NCI-H345 (cell line): ENCODE measurements at places on chromosomes 6 and 20.

DNA sequence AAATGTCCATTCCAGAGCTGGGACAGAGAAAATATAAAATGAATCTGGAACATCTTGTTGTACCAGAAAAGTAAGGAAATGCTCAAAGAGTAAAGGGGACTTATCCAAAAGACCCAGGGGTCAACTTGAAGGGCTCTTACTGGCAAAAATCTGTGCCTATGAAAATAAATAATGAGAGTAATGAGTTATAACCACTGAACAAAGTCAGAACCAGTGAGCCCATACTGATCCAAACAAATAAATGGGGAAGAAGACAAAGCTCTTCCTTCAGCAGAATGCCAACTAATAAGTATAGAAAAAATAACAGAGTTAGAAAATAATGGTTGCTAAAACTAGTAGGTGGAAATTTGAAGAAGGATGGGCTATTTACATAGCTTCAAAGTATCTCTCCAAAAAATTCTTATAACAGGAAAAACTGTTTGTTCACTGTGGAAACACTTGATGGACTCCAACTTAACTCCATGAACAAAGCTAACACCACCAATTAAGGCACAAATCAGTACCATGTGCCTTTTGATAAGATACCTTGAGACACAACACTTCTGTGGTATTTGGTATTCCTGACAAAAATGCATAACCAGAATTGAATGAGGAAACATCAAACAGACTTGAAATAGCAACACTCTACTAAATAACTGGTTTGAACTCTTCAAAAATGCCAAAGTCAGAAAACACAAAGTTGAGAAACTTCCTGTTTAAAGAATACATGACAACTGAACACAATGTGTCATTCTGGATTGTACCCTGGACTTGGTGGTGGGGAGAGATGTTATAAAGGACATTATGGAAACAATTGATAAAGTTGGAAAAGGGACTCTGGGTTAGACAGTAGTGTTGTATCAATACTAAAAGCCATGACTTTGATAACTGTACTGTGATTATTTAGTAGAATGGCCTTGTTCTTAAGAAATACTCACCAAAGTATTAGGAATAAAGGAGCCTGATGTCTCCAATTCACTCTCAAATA is 197.5 kb downstream of the ISM1 start:
- DNase-seq = no peak

DNA sequence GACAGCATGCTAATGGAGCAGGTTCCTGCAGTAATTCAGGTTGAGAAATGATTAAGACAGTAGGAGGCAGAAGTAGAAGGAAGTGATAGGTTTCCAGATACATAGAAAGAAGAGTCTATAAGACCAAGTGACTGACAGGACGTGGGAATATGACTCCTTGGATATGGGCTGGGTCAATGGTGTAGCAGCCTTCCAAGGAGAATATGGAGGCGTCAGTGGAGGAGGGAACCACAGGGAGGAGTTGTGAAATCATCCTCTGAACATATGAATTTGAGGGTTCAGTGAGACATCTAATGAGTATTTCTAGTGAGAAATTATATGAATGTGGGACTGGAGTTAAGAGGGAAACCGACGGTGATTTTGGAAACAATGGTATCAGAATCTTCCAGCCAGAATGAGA is 43.3 kb downstream of the NUDT3 start:
- DNase-seq = no peak

DNA sequence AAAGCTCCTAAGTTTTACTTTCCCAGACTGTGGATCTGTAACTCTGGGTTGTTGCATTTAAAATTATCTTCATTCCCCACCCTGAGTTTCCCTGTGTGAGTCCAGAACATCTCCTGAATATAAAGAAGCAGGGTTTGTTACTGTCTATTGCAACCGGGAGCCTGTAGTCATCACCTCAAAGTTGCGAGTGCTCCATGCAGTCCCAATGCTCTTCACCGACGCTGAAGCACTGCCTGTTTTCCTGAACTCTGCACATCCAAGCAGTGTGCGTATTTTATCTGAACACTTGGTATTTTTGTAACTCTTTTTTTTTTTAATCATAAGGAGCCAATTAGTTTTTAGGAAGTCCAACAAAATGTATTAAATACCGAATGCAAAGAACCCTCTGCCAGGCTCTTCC is 907 bp upstream of the HLA-B start:
- DNase-seq = no peak

DNA sequence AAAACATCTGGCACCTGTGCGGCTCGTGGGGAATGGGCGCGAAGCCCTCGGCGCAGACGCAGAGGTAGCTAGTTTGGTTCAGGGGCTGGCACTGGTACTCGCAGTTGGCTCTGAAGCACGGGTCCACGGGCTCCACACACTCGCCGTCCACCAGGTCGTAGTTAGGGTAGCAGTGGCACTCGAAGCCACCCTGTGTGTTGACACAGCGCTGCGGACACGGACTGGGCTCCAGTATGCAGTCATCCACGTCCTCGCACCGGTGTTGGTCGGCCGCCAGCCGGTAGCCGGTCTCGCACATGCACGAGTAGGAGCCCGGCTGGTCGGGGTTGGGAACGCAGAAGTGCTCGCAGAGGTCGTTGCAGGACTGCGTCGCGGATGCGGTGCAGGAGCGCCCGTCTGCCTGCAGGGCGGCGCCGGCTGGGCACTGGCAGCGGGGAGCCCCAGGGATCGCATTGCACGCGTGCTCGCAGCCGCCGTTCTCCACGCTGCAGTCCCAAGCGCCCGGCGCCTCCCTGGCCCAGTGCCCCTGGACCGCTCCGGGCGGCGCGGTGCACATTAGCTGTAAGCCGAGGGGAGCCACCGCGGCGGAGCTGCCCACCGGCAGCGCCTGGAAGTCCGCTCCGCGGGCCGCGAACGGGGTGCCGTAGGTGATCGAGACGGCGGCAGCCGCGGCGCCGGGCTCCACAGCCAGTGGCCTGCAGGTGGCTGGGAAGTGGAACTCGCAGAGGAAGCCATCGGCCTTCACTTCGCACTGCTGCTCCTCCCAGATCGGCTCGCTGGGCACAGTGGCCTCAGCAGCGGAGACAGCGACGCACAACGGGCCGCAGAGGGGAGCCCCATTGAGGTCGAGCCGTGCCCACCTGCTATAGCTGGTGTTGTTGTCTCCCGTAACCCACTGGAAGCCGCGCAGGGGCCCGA is 930 bp downstream of the THBD start:
- peak; percentile 68 for DNase-seq

- peak; percentile 59 for DNase-seq
These were observed 650 bp downstream of the DCBLD1 start for GRCh38 chr6:117483004-117483644.

DNA sequence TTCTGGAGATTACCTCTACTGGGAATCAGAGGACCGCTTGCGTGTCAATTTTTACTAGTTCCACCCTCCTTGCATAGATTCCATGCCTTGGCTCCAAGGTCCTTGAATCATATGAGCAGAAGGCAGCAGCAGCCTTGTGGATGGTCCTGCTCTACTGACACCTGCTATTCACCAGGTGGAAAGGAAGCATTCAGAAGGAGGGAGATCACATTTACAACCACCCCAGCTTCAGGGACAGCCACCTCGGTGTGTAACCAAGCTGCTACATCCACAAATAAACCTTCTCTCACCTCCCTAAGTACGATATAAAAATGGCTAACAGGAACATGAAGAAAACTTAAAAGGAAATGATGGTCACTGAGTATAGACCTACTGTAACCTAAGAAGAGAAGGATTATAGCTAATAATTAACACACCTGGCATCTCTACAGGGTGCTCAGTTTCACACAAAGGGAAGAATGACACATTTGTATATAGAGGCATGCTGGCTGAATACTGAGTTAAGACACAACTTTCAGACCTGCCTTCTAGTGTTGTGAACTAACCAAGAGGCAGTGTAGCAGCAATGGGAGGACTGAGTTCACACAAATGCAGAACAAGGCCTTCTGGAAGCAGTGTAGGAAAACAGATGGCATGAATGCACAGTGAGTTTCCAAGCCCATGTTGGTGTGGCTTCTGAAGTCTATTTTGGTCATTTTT is 46.3 kb upstream of the SRPK1 start:
- DNase-seq = peak; percentile 14

- DNase-seq = peak; percentile 55
These were observed 26.1 kb downstream of the BFSP1 start for GRCh38 chr20:17504898-17505635.

DNA sequence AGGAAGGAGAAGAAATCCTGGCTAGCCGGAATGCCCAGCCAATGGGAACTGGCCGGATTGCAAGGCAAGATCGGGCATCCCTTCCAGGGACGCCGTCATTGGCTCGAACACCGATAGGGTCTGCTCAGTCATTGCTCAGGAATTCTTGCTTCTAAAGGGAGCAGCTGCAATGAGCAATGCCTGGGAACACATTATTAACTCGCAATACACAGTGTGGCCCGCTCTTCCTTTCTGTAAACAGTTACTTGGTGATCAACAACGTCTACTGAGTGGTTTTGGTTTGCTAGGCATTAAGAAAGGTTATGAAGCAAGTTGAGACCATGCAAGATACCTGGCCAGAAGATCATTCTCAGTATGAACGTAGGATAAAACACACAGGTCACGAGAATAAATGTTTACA is 165.4 kb upstream of the CITED2 start:
- DNase-seq = no peak

DNA sequence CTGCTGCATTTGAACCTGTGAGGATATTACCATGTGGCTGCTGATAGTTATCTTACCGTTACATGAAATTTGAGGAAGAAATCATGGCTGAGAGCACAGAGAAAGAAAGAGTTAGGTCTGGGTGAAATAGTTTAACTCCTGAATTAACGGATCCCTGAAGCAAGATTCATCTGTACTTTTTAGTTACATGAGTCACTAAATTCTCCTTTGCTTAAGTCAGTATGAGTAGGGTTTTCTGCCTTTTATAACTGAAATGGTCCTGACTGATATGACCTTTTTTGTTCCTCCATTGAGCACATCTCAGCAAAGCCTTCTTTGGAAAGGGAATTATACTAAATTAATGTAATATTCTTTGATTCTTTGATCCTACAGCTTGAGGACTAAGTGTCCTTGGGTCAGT is 333.3 kb upstream of the ZFP64 start:
- DNase-seq = no peak

GRCh38 chr20:33438481-33438880 is 5.1 kb downstream of the SNTA1 start:
- no peak for DNase-seq

GRCh38 chr6:36135053-36135731 is 4.9 kb downstream of the MAPK13 start:
- DNase-seq = no peak

- DNase-seq = no peak
These were observed 8.5 kb downstream of the TNFAIP3 start for GRCh38 chr6:137875606-137876005.

- no peak for DNase-seq
These were observed 11.5 kb upstream of the ZBTB22 start for GRCh38 chr6:33329058-33329457.

GRCh38 chr6:53029257-53029656 is 34.2 kb upstream of the GSTA4 start:
- DNase-seq = no peak

GRCh38 chr6:113068570-113068969 is 721.4 kb downstream of the RFPL4B start:
- no peak for DNase-seq

DNA sequence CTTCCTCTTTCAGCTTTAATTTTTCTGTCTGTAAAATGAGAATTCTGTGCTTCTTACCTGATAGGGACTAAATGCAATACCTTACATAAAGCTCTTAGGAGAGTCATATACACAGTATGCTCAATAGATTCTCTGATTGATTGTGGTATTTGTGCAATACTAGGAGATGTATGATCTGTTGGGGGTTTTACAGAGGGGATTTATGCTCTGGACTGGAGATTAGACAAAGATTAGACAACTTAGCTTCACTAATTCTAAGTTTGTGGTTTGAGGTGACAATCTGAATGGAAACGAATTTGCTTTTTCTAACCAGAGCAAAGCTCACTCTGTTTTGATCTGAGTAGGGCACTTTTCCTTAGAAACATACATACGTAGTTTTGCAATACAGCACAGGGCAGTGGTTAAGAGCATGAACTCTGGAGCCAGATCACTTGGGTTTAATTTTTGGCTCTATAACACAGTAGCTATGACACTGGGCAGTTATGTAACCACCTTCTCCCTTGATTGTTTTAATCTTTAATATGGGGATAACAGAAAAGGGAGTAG is 126.2 kb downstream of the RNF144B start:
- DNase-seq = no peak

DNA sequence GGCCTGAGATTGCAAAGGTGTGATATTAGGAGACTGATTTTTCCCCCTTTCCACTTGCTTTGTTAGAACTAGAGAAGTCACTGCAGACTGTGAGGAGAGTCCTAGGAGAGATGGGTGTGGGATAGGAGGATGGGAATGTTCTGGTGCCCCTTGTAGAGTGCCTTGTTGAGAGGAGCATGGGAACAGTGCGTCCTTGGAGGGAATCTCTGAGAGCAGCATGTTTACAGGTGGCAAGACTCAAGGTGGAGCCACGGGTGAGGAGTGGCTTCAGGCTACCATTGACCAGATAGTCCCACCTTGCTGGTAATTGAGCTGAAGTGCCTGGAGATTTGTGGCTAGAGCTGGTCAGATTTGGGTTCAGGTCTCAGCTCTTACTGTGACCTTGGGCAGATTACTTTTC is 6.0 kb downstream of the PLCG1 start:
- DNase-seq = no peak

GRCh38 chr20:39082622-39083398 is 120.7 kb downstream of the DHX35 start:
- no peak for DNase-seq

GRCh38 chr6:46376562-46377061 is 114.6 kb downstream of the RCAN2 start:
- DNase-seq = no peak
